Sigmoid colon (tissue), 7 donors: ENCODE measurements at places on chromosomes 11 and 22.

DNA sequence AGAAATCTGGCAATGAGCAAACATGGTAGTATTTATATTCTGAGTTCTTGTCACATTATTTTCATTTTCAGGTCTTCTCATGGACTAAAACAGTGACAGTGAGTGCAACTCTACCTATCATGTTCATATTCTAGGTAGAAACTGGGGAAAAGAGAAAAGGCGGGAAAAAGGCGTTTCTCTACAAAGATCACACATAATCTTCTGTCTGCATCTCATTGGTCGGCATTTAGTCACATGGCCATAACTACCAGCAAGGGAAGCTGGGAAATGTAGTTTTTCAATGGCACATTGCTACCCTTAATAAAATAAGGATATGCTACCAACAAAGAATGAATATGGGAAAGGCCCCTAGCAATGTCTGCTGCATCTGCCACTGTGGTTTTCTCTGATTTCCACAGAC lies 57.6 kb upstream of the B3GAT1 start:
- no peak for DNase-seq

- DNase-seq = no peak
These were observed 153.7 kb downstream of the MYO18B start for GRCh38 chr22:25895678-25896077.

GRCh38 chr11:19394525-19395016 lies 153.8 kb upstream of the E2F8 start:
- no peak for DNase-seq

GRCh38 chr11:133824593-133824992 lies 20.7 kb downstream of the SPATA19 start:
- no peak for DNase-seq

DNA sequence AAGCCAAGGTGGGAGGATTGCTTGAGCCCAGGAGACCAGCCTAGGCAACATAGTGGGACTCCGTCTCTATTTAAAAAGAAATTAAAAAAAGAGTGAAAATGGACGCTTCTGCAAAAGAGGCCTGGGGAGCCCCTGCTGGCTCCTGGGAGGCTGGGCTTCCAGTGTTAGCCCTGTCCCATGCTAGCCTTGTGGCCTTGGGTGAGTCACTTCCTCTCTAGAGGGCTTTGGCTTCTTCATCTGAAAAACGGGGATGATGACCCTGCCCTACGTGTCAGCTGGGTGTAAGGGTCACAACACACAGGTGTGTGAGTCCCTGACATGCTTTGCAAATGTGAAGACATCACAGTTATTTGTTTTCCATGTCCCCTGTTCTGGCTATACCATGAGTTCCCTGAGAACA lies 32.8 kb downstream of the FAM227A start:
- no peak for DNase-seq

GRCh38 chr11:21295508-21295907 lies 626.1 kb downstream of the NELL1 start:
- DNase-seq = no peak

GRCh38 chr22:26665813-26666231 lies 8.4 kb downstream of the MIAT start:
- no peak for DNase-seq
